NCI-H1436 treated with DMSO at 0.1 percent for 48 hours (cell line): ENCODE measurements at places on chromosomes 3 and 15.

GRCh38 chr3:31102196-31102879 lies 207.9 kb upstream of the GADL1 start:
- DNase-seq = no peak

- no peak for DNase-seq
Observed at GRCh38 chr3:41794748-41795589, 166.9 kb downstream of the ULK4 start.

DNA sequence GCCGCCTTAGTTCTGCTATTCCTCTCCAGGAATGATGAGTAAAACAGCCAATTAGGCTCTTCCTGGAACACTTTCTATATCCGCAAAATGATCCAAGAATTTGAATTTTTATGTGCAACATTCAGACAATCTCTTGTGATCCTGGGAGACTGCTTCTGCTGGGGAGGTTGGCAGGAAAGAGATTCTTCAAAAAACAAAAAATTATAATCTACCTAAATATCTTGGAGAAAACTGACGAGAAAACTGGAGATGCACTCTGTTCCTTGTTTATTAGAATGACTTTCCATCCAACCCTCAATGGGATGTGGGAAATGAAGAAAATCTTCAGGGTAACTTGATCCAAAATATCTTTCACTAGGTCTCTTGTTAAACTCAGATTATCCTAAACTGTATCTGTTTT lies 346.3 kb upstream of the UBE2E2 start:
- no peak for DNase-seq

DNA sequence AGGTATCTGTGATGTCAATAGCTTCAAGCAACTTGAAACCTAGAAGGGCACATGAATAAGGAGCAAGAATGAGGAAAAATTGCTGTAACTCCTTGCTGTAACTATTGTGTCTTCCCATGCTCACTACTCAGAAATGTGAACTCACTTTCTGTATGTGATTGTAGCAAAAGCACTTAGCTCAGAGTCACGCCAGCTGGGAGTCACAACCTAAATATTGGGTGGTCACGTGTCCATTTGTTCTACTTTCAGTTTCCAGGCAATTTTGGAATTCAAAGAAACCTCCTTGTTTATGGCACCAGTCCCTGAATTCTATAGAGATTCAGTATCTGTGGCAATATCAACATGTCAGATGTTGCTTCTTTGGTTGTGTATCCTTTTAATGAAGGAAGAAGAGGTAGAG lies 241.6 kb upstream of the AZI2 start:
- no peak for DNase-seq

GRCh38 chr3:117630469-117630868 lies 920.9 kb downstream of the TUSC7 start:
- DNase-seq = no peak

GRCh38 chr15:59687836-59688235 lies 1.3 kb downstream of the BNIP2 start:
- DNase-seq = no peak

DNA sequence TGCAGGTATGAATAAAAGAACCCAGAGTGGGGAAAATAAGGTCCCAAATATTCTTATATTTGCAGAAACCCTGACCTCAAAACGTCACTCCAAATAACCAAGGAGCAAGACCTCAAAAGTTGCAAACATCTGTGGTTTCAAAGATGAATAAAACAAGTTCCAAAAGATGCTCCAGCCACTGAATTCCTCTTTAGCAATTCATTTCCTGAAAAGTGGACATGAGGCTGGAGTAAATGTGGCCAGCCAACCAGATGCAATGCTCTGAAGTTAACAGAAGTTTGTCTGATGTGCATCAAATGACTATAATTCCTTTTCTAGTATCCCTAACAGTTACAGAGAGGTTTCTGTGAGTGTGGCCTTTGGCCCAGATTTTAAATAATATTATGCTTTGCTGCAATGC lies 71.2 kb upstream of the WNT5A start:
- DNase-seq = no peak

GRCh38 chr3:22893644-22894325 lies 309.3 kb upstream of the UBE2E2 start:
- DNase-seq = no peak

GRCh38 chr3:50185230-50185629 lies 6.2 kb upstream of the GNAT1 start:
- DNase-seq = no peak

DNA sequence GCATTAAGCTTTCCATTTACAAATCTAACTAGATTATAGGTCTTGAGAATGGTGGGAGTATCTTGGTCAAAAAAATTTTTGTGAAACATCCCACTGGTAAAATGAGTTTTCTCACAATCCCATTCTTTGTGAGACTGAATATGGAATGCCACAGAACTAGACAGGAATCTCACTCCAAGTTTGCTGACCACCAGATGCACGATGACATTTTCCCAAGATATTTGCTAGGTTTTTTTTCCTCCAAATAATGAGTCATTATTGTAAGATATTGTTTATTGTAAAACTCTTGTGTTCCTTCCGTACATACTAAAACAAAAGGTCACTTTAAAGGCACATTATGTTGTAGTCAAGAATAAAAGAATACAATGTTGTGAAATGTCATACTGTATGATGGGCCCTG lies 53.9 kb downstream of the COPS2 start:
- no peak for DNase-seq

DNA sequence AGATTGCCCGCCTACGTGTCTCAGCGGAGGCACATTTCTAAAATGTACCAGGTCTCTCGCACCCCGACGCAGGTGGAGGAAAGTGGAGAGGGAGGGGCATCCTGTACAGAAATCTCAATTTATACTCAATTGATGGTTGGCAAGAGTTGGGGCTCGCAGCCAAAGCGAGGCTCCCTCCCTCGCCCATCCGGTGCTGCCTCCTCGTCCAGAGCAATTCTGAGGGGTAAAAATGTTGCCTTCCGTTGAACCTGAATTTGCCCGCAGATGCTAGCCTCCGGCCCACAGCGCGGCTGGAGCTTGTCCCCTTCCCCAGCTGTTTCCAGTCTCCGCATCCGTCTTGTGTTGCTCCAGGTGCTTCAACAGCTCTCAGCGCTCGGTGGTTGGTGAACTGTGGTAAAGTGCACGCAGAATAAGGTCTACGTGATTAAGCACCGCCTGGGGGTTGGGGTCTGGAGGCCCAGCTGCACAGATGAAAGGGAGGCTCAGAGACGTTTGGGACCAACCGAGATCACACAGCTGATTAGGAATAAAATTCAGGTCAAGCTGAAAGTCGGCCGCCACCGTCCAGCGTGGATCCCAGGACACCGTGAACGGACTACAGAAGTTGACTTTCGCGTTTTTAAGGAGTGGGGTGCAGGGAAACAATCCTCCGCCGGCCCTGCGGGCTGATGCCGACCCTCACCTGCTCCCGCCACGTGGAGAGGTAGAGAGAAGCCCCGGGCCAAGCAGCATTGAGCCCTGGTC lies 846 bp upstream of the POLG start:
- DNase-seq = no peak

GRCh38 chr15:99151156-99151555 lies 46.3 kb downstream of the SYNM start:
- DNase-seq = no peak

DNA sequence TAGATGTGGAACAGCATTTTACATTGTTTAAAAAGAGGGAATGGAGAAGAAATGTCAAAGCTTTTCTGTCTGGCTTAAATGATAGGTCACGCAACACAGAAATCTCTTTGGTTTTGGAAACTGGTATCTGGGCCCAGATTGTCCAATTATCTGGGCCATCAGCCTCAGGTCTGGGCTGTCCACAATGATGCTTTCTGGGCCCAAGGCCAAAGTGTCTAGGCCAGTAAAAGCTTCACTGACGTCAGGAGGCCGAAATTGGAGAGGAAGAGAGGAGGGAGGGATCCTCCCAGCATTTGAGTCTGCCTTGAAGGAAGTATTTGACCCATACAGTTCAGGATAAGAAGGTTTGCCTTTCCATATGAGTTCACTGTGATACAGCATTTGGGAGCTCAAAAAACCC lies 60.7 kb upstream of the ALDH1A3 start:
- DNase-seq = no peak

DNA sequence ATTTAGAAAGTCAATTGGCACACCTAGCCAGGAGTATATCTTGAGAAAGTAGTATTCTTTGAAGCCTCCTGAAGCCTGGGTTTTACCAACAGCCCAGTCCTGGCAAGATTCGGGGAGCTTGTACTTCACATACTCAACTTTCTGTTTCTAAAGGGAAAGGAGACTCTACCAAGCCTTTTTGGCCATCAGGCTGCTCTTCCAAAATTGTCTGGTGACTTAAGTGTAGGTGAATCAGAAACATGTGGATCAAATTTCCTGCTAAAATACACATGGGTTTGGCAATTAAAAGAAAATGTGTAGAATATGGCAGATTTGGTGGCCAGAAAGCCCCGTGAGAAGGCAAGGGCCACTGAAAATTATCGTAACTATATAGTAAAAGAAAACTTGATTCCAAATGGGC lies 15.9 kb upstream of the GREM1 start:
- DNase-seq = no peak

DNA sequence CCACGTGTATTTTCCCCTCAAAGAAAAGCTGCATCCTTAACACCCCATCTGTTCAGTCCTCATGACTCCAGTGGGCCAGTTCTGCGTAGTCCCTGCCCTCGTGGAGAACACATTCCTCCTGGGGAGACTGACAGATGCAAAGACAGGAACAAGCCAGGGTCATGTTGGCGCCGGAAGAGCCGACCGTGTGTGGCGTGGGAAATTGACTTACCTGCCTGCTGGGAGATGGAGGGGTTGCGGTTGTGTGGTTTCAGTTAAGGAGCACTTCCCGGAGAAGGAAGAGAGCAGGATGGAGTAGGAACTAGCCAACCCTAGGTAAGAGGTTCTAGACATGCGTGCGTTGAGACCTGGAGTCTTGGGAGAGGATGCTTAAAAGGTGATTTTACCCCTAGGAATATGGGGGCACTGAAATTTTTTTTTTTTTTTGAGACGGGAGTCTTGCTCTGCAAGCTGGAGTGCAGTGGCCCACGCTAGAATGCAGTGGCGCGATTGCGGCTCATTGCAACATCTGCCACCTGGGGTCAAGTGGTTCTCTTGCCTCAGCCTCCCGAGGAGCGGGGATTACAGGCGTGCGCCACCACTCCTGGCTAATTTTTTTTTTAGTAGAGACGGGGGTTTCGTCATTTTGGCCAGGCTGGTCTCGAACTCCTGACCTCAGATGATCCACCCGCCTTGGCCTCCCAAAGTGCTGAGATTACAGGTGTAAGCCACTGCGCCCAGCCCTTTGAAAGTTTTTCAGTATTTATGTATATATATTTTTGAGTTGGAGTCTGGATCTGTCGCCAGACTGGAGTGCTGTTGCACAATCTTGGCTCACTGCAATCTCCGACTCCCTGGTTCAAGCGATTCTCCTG lies 1.4 kb downstream of the VHL start:
- no peak for DNase-seq

- DNase-seq = no peak
Observed at GRCh38 chr15:95620934-95621579, 709.4 kb upstream of the NR2F2 start.

- no peak for DNase-seq
Observed at GRCh38 chr15:60568301-60568742, 89.4 kb upstream of the ICE2 start.

DNA sequence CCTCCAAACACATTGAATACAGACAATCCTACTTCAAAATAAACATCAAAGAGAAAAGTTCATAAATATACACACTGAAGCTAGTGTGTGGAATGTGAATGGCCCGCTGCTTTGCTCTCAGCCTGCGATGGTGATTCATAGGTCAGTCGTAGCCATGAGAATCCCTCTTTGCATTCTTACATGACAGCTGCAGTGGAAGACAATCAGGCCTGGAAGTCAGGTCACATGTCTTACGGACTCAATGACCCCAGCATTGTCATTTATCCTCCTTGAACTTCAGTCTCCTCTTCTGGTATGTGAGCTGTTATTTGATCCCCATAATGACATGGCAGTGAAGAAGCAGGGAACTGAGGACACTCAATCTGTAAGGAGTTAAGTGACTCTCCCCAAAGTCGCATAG lies 217.8 kb upstream of the EOMES start:
- no peak for DNase-seq

- DNase-seq = no peak
Observed at GRCh38 chr15:55676507-55676906, 66.4 kb downstream of the PRTG start.

DNA sequence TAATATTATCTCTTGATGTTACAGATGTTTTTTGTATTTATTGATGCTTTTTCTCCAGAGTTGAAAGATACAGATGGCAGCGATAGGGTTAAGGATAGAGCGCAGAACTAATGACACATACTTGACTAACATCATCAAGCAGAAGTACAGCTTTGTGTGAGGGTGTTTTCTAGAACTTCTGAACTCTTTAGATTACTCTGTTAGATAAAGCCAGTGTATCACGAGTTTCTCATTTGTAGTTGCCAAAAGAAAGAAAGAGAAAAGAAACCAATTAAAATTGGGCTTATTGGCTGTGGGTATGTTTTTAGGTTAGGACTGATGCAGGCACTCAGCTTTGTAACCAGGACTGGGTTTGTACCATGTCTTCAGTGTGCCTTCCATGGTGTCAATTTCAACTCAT lies 6.6 kb upstream of the GPR171 start:
- no peak for DNase-seq

DNA sequence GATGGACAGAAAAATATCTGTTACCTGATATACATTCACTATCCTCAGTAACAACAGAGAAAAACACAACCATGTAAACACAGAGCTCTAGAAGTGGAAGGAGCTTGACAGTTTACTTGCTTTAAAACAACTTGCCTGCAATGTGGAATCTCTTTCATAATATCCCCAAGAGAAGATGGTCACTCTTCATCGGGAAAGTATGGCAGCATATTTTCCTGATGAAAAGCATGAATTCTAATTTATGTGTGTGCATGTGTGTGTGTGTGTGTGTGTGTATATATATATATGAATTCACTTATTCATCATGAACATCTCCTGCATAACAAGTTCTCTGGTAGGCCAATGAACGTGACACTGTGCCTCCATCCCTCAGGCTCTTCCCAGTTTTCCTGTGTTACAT lies 81.2 kb downstream of the EFL1 start:
- DNase-seq = no peak

DNA sequence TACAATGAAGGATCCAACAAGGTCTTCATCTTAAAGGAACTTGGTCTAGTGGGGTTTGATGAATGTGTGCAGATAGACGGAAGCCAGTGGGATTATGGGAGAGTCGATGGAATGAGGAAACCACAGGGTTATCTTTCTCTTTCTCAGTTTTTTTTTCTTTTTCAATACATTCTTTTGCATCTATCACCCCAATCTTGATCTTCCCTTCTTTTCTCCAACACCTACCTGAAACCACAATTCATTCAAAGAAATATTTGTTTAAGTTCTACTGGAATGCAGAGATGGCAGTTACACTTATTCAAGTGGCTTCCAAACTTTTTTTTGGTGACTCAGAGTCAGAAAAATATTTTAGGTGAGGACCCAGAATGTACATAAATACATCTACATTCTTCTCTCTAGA lies 1.7 kb downstream of the TMEM212 start:
- DNase-seq = no peak

GRCh38 chr3:17075907-17076306 lies 191.2 kb downstream of the PLCL2 start:
- no peak for DNase-seq
